ENCODE measurements at places on chromosomes 1 and 21.
A peak's percentile ranks its signal among the peaks of the same experiment; 100 is the strongest.

DNA sequence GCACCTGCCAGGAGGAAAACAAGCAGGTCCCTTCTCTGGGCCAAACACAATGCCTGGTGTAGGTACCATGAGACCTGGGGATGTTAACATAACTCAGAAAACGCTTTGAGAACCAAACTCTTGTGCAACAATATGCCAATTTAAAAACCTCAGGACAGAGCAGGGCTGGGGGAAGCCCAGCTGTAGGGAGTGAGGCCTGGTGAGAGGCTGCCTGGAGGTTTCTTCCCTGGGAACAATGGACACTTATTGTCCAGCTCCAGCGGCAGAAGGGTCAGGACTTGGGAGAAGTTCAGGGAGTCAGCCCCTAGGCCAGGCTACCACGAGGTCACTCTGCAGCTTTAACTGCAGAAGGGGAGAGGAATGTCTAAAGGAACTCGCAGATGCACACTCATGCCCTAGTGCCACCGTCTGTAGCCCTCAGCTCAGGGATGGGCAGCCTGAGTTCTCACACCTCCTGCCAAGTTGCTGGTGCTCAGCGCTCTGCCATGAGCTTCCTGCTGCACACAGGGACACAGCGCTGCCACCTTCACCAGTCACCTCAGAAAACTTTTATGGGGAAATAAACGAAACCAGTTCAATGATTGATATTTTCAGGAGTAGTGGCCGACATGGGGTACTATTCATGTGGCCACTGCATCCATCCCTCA, 8.5 kb downstream of the GPR157 start:
- DNase-seq, result no peak

DNA sequence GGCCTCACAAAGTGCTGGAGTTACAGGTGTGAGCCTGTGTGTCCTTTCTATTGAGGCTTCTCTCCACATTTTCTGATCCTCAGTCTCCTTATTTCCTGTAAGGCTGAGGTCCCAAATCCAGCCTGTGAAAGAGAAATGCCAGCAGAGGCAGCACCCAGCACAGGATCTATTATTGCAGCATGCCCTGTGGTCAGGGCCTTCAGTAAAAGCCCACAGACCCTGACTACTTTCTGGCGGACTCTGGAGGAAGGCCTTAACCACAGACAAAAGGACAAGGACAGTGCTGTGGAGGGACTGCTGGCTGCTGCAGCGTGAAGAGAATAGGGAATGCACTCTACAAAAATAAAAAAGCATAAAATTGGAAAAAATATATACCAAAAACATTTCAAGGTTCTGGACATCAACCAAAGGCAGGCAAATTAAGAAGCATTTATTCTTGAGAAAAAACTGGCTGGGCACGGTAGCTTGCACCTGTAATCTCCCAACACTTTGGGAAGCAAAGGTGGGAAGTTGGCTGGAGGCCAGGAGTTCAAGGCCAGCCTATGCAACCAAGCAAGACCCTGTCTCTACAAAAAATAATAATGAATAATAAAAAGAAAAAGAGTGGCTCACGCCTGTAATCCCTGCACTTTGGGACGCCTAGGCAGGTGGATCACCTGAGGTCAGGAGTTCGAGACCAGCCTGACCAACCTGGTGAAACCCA, 9.4 kb upstream of the PGD start:
- no peak for DNase-seq

- DNase-seq, result no peak
These were observed 1.4 kb upstream of the STMN1 start for GRCh38 chr1:25907601-25908000.

- DNase-seq, result no peak
These were observed 13.6 kb upstream of the OR2B11 start for GRCh38 chr1:247471445-247472016.

- no peak for DNase-seq
These were observed 1.1 kb downstream of the ADGRB2 start for GRCh38 chr1:31762726-31763670.

GRCh38 chr1:76186554-76187170, 112.1 kb downstream of the ST6GALNAC3 start:
- no peak for DNase-seq

DNA sequence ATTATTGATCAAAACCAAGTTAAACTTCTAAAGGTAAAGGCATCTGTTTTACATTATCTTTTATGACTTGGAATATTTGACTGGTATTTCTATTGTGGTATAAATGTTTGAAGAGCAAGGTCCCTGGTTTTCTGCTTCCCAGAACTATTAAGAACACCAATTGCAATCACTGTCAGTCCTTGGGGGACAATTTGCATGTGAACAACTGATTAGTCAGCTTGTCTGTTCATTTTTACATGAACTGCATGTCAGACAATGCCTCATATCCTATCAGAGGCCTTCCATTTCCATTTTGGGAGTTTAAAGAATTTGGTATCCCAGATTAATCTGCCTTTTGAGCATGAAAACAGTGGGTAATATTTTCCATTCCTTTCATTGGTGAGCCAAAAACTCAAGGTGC, 654.9 kb upstream of the USP24 start:
- DNase-seq, result no peak

DNA sequence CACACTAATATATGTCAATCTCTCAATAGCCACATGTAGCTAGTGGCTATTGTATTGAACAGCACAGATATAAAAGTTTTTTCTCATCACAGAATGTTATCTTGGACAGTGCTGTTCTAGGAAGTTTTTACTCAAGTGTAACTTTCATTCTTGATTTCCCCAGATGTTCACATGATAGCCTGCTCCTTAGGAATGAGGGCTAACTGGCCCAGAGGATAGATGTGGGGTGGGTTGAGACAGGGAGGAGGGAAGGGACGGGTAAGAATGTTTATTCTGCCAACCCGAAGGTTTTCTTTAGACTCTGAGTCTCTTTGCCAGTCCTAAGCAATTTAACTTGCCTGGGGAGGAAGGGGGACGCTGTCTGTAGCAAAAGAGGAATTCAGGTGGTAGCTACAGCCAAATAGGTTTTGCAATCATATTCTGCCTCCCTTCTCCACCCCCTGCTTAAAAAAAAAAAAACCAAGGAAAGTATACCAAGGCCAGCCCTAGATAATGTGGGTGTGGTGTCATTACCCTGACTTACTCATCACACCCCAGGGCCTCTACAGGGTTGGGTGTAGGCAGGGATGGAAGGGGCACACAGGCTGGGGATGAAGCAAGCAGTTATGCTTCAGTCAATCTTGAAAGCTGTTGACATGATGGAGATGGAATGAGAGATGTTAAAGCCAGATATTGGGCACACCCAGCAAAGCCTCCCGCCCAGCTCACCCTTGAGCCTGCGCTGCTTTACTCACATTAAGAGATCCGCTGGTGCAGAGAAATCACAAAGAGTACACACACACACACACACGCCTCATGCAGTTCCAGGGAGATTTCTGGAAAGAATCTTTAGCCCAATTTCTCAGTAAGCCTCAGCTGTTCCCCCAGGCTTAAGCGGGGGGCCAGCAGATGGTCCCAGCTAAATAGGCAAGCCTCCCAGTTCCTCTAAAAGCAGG, 59.9 kb downstream of the PLXNA2 start:
- DNase-seq, result peak; percentile 89

DNA sequence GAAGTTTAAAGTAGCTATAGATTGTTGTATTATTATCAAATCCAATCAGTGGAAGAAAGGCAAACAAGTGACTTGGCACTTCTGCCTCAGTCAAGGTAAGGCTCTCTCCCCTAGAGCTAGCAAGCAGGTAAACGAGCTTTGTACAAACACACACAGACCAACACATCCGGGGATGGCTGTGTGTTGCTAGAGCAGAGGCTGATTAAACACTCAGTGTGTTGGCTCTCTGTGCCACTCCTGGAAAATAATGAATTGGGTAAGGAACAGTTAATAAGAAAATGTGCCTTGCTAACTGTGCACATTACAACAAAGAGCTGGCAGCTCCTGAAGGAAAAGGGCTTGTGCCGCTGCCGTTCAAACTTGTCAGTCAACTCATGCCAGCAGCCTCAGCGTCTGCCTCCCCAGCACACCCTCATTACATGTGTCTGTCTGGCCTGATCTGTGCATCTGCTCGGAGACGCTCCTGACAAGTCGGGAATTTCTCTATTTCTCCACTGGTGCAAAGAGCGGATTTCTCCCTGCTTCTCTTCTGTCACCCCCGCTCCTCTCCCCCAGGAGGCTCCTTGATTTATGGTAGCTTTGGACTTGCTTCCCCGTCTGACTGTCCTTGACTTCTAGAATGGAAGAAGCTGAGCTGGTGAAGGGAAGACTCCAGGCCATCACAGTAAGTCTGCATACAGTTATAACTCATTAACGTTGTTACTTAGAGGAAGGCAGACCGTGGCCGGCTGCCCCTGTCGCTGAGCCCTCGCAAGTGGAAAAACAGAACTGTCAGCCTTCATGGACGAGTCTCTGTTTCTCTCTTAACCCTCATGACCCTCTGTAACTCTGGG, at the start of gene PALMD:
PALMD (plus strand) TSS at position 415 of the 833 bp plus-strand sequence; CDS start at position 620, 205 bp downstream.
- no peak for DNase-seq

- no peak for DNase-seq
These were observed 18.0 kb downstream of the OPTC start for GRCh38 chr1:203511930-203512329.

DNA sequence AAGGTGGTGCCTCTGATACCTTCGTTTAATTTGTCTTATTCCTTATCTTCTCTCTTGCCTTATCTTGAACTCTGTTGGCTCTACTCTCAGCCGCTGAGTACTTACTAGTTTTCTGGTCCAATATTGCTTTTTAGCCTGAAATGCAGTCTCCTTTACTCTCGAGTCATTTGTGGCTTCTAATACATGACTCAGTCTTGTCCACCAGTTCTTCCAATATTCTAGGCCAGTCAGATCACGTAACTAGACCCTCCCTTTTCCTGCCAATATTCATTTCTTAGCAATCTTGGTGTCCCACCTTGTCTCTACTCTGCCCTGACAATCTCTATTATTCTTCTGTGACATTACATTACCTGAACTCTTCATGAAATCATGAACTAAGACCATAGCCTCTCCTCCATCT, 555.8 kb downstream of the DPYD start:
- DNase-seq, result no peak

GRCh38 chr1:44810101-44810761, 1.9 kb downstream of the BTBD19 start:
- no peak for DNase-seq

- no peak for DNase-seq
These were observed 228.0 kb downstream of the RYR2 start for GRCh38 chr1:237269938-237270337.

DNA sequence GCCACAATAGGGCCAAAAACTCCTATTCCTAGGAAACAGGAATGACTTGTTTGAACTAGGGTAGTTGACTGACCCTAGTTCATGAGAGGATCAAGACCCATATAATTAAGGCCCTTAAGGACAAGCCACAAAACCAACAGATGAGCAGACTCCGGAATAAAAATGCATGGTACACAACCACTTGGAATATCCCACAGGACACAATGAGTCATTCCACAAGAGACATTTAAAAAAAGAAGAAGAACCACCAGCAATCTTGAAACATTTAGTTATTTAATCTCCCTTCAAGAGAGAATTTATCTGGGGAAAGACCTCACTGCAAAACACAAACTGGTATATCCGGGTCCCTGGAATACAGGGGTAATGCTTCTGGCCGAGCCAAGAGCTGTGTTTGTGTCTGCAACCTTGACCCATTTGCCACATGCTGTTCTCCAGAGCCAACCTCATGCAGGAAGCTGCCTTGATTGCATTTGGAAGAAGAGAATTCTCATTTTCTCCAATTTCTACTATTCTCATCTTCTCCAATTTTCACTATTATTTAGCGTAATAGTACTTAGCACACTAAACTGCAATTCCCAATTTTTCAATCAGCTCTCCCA, 135.5 kb downstream of the TGFBR3 start:
- DNase-seq, result no peak

GRCh38 chr1:217133092-217133491, 409.9 kb upstream of the ESRRG start:
- no peak for DNase-seq

GRCh38 chr1:29555043-29555620, 318.8 kb downstream of the PTPRU start:
- no peak for DNase-seq

- no peak for DNase-seq
These were observed 403.3 kb downstream of the KIF26B start for GRCh38 chr1:245558069-245558468.

GRCh38 chr1:153346077-153346723, 2.4 kb downstream of the PGLYRP4 start:
- DNase-seq, result no peak

DNA sequence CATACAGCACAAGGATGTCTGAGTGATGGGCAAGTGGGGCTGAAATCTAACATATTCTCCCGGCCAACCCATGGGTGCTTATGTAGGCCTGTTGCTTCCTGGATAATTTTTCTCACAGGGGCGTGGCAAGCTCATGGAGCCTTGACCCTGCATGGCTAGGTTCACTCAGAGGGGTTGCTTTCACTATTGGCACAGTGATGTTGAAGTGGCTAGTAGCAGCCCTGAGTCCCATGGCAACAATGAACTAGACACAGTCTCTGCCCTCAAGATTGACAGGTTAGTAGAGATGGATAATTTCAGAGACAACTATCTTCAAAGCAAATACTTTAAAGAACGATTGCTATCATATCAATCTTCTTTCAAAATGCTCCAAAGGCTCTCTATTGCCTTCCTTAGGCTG, 6.5 kb upstream of the MAB21L3 start:
- no peak for DNase-seq

DNA sequence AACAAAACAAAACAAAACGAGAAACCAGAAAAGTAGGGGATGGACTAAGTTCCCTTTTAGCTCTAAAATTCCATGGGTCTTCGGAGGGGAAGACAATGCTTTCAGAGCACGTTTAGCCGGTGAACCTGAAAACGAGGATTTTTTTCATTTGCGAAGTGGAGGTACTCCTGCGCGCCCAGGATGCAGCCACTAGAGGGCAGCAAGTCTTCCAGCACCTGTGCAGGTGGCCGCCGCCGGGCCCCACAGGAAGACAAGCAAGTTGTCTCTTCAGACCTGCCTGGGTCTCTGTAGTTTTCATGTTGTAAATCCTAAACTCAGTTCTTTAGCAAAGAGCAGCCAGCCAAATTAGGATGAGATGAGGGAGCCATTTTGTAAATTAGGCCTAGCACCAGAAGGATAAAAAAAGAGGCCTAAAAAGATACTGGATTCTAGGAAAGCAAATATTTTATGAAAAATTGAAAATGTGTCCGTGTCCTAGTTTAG, 17.7 kb upstream of the SNX27 start:
- DNase-seq, result no peak

DNA sequence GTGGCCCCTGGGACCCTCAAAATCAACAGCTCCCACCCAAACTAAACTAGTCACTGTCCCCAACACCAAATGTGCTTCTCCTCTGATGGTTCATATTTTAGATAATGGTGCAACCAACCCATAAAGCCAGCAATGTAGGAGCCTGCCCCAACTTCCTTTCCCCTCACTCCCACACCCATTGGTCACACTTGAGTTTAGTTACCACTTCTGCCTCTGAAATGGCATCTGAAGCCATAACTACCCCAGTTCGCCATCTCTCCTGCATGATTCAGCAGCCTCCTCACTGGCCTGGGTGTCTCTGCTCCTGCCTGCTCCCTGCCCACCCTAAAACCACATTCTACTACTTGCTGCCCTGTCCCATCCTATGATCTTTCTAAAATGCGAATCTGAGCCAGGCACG, 3.4 kb upstream of the CDCP2 start:
- no peak for DNase-seq

- peak; percentile 34 for DNase-seq
These were observed 48.0 kb upstream of the ZC3H11B start for GRCh38 chr1:219660666-219661463.

Measured in BJ (cell line).